ENCODE measurements at places on chromosomes 1 and 21. TPM values are rescaled to one million over a fixed set of nuclear protein-coding genes. Genes with fewer than 3 reads are reported as not detected.

Gene CLCA1
- total RNA-seq: not detected

Gene S100A4
- 7.1 TPM for total RNA-seq

Gene CD34
- total RNA-seq: 307 TPM

Gene CSF3R
- not detected for total RNA-seq

Gene ZBTB17
- total RNA-seq: 35.6 TPM

Gene BRDT
- not detected for total RNA-seq

Gene CDC20
- 15.2 TPM for total RNA-seq

Gene TMPRSS3
- not detected for total RNA-seq

Gene APOBEC4
- total RNA-seq: not detected
